Naive thymus-derived CD4-positive, alpha-beta T cell (primary cell): ENCODE measurements at places on chromosomes 3 and 15. TPM values are rescaled to one million over a fixed set of nuclear protein-coding genes. Genes with fewer than 3 reads are reported as not detected.

GRCh38 chr3:94735354-94735753 lies 672.5 kb downstream of the NSUN3 start:
- no peak overlapping the region for H3K27ac ChIP-seq
- no peak for DNase-seq
- H3K4me1 ChIP-seq: no peaks in the 10 kb centered on the region
- no peaks in the 10 kb centered on the region for H3K27me3 ChIP-seq
- H3K36me3 ChIP-seq: no peaks in the 10 kb centered on the region

DNA sequence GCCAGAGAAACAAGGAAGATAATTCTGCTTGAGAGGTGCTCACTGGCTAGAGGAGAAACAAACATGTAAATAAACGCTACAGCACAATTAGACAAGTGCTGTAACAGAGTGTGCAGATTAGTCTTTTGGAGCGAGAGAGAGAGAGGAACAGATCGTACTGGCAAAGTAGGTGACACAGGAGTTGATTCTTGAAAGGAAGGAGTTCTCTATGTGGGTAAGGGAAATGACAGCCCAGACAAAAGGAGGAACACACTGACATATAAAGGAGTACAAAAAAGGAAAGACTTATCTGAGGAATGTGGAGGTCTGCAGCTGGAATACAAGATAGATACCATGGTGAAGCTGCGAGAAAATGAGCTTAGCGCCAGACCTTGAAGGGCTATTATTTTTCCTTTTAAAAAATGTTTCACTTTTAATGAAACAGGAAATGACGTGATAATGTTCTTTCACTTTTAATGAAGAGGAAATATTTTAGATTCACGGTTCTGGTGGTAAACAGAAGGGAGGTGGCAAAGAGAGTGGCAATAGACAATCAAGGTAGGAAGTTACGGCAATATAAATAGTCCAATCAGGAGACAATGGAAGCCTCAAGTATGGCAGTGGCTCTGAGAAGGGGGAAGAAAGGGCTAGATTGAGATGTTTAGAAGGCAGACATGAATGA lies 202.9 kb downstream of the VPS13C start:
- peak overlapping the region; percentile 10 for H3K27ac ChIP-seq
- H3K36me3 ChIP-seq: no peaks in the 10 kb centered on the region
- peak overlapping the region; percentile 39 for H3K4me3 ChIP-seq
- DNase-seq: no peak
- H3K4me1 ChIP-seq: no peaks in the 10 kb centered on the region

Gene PAQR5
- total RNA-seq: not detected in 2 replicates

- H3K4me1 ChIP-seq: no peaks in the 10 kb centered on the region
- H3K27ac ChIP-seq: no peak overlapping the region
- H3K36me3 ChIP-seq: no peaks in the 10 kb centered on the region
- H3K4me3 ChIP-seq: no peak overlapping the region
- no peak for DNase-seq
Measured at GRCh38 chr15:94856267-94856854, 625.0 kb downstream of the MCTP2 start.

DNA sequence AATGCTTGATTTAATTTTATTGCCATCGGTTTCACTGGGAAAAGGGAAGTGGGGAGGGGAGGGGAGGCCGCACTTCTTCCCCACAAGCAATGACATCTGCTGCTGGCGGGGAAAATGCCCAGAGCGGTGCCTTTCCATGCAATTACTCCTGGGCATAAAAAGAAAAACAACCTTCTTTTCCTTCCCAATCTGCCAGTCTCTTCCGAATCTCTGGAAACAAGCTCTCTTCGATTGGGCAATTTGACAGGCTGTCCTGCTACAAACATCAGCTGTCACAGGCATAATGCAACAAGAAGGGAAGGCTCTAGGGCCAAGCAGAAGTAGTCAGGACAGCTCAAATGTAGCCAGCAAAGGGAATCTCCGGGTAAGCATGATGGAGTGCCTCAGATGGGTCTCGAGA lies 93.4 kb upstream of the STRIT1 start:
- H3K27me3 ChIP-seq: no peaks in the 10 kb centered on the region
- no peak for DNase-seq
- H3K4me3 ChIP-seq: no peak overlapping the region
- H3K36me3 ChIP-seq: no peaks in the 10 kb centered on the region

Gene AMT
- total RNA-seq: 8.4 TPM

GRCh38 chr3:186152361-186152798 lies 43.5 kb upstream of the ETV5 start:
- no peak for DNase-seq
- no peaks in the 10 kb centered on the region for H3K4me1 ChIP-seq
- no peaks in the 10 kb centered on the region for H3K36me3 ChIP-seq
- no peaks in the 10 kb centered on the region for H3K27me3 ChIP-seq
- H3K4me3 ChIP-seq: no peak overlapping the region
- H3K27ac ChIP-seq: no peak overlapping the region

Gene PAQR9
- total RNA-seq: not detected in 2 replicates

Gene MESP2
- not detected for total RNA-seq

Gene CCR8
- 1.3 TPM for total RNA-seq

DNA sequence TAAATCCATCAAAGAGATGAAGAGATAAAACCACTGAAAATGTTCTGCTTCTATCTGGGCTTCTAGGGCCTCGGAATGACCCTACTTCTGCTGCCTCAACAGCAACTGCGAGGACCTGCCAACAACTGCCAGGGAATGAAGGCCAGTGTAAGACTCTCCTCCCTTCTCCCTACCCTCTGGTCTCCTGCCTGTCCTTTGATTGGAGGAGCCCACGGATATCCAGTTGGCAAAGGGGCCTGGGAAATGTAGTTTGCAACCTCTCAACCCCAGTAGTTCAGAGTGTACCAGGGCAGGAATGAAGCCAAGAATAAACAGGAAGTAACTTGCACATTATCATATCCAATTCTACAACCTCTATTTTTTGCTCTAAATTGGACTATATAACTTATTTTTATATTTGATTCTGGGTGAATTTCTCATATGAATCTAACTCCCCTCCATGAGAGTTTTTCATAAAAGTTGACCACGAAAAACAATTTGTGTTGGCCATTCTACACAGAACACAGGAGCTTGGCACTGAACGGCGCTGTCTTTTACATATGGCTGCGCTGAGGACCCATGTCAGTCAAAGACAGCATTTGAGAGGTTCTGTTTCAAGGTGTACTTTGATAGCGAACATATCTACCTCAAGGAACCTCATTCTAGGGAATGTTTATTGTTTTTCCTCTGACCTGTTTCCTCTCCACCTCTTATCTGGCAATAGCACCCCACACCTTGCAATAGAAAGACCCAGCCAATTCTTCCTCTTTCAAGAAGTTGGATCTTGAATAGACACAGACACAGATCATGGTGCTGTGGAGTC lies 91.1 kb upstream of the RNF7 start:
- H3K27me3 ChIP-seq: no peaks in the 10 kb centered on the region
- no peak overlapping the region for H3K27ac ChIP-seq
- no peak for DNase-seq
- H3K36me3 ChIP-seq: no peaks in the 10 kb centered on the region

GRCh38 chr3:64974401-64974800 lies 286.6 kb upstream of the ADAMTS9 start:
- H3K36me3 ChIP-seq: no peaks in the 10 kb centered on the region
- H3K27me3 ChIP-seq: no peaks in the 10 kb centered on the region
- no peak overlapping the region for H3K27ac ChIP-seq
- no peaks in the 10 kb centered on the region for H3K4me1 ChIP-seq

DNA sequence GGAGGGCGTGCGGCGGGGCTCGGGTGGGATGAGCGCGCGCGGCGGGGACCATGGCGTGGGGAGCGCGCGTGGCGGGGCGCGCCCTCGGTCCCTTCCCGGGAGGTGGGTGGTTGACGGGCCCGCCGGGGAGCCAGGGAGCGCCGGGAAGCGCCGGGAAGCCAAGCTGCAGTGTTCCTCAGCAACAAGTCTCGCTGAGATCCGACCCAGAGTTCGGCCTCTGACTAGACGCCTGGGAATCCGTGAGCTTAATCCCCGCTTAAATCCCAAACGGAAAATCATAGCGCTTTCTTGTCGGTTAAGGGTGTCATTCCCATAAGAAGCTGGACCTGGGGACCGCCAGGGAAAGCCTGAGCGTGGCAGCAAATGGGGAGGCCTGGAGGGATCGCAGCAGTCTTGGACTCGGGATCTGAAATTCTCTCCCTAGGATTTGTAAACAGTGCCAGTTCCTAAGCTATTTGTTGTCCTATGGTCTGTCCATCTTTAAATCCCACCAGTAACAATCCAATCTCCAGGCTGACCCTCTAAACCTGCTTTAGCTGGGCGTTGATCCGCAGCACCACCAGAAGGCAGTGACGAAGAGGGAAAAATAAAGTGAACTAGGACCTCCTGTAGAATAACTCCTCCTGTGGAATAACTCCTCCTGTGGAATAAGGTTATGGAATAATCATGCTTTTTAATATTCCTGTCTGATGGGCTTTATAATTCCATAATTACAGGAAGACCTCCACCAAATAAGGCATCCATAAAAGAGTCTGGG lies 570 bp upstream of the NEDD4 start:
- H3K27ac ChIP-seq: no peak overlapping the region
- H3K27me3 ChIP-seq: no peaks in the 10 kb centered on the region
